ENCODE measurements at places on chromosomes 3 and 15.

GRCh38 chr3:58150810-58151199 is 60.0 kb downstream of the DNASE1L3 start:
- DNase-seq, result no peak

DNA sequence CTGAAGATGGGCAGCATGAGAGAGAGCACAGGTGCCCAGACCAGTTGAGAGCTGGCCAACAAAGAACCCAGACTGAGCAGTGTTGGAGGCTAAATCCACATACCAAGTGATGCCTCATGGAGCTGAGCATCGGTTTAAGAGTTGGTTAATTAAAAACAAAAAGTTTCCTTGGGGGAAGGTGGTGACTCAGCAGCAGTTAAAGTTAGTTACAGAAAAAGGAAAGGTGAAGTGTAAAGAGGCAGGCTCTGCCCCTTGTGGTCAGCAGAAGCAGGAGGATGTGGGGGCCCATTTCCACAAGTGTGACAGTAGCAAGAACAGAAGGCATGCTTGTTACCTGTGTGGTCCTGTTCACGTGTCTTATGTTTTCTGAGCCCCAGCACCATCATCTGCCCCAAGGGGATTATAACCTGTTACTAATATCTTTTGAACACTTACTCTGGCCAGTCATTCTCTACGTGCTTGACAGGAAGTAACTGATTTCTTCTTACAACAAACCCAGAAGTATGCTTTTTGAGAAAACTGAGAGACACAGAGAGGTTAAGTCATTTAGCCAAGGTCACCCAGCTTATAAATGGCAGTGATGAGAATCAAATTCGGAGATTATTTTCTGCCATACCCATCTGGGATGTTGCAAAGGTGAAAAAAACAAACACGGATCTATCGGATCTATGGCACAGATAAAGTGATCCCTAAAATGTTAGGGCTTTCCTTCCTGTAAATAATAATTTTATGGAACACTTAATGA is 91.0 kb downstream of the EPHB1 start:
- DNase-seq, result peak; percentile 15

GRCh38 chr15:68646696-68647095 is 67.9 kb downstream of the CORO2B start:
- no peak for DNase-seq

- DNase-seq, result no peak
Measured at GRCh38 chr15:46317029-46317428, 682.2 kb downstream of the SQOR start.
